ENCODE measurements at places on chromosomes 7 and 10.

DNA sequence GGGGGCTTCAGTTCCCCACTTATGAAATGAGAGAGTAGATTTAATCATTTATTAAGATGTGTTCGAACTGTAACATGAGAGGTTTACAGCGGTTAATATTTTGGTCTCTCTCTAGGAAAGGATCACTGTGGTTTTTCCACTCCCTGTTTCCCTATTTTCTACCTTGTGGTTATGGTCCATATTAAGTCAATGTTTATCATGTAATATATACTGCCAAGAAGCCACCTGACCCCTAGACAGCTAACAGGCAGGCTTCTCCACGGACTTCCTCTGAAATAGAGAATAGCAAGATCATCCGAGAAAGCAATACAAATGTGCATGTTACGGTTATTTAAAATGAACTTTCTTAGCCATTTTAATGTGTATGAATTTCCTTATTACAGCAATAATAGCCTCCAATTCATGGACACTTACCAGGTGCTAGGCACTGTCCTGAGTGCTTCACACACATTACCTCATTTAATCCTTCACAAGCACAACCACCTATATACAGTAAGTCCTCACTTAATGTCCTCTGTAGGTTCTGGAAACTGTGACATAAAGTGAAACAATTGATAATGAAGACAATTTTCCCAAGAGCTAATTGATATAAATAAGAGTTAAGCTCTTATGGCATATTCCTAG lies 835 bp upstream of the COL28A1 start:
- DNase-seq, result no peak

GRCh38 chr7:87816389-87816788 lies 59.8 kb downstream of the SLC25A40 start:
- no peak for DNase-seq

DNA sequence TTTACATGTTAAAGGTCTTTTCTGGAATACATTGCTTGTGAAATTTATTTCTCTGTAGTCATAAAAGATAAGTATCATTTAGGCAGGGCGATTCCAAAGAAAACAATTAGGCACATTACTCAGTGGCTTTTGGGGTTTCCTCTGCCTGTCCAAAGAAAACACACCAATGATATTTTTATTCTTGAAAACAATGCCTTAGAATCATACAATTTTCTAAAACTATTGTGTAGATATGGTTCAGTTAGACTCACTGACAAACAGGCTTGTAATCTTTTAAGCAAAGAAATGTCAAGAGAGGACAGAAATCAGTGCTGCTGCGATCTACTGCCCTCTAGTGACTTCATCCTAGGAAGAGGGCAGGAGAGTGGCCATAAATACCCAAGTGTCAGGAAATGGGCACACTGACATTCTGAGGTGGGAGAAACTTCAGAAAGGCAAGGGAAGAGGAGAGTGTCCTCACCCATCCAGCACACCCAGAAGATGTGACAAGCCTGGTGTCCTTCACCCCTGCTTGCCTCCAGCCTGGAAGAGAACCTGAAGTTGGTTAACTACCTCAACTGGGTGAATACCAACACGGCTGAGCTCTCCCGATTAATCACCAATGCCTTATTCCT lies 120.5 kb downstream of the GALNT11 start:
- peak; percentile 54 for DNase-seq

DNA sequence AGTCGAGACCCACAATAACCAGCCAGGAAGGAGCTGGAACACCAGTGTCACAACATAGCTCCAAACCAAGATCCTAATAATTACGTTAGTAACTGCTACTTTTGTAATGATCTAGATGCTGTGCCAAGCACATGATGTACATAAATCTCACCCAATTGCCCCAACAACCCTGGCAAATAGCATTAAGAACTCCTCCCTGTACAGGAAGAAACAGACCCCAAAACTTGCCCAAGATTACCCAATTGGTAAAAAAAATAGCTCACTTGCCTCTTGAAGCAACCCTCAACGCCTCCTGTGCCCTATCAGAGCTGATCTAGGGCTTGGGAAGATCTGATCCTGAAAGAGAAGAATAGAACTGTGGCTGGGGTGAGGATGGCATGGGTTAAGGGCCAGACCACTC lies 628.7 kb upstream of the AUTS2 start:
- DNase-seq, result no peak

GRCh38 chr7:128102490-128103291 lies 71.5 kb upstream of the LRRC4 start:
- DNase-seq, result no peak

GRCh38 chr10:29860166-29860565 lies 199.2 kb downstream of the JCAD start:
- peak; percentile 77 for DNase-seq

GRCh38 chr10:119871881-119872609 lies 598 bp downstream of the MCMBP start:
- peak; percentile 51 for DNase-seq

- DNase-seq, result peak; percentile 25
Measured at GRCh38 chr10:79238606-79239005, 108.7 kb upstream of the PPIF start.

- no peak for DNase-seq
Measured at GRCh38 chr7:28211006-28211405, 30.4 kb upstream of the JAZF1 start.

DNA sequence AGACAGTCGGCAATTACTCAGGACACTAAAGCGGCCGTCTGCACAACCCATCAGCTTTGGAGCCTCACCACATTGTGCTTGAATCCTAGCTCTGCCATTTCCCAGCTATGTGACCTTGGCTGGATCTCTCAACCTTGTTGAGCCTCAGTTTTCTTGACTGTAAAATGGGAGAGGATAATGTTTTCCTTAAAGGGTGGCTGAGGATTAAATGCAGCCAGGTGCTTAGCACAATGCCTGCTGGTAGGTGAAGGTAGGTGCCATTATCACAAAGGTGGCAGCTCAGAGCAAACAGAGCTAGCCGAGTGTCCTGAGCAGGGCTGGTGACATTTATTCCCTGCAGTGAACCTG lies 508.5 kb upstream of the ZMIZ1 start:
- DNase-seq, result no peak

GRCh38 chr10:129134371-129134770 lies 332.7 kb upstream of the MGMT start:
- no peak for DNase-seq

- no peak for DNase-seq
Measured at GRCh38 chr7:4006687-4007086, 675.4 kb upstream of the FOXK1 start.

GRCh38 chr7:65475734-65476319 lies 102.2 kb downstream of the ZNF92 start:
- DNase-seq, result no peak

DNA sequence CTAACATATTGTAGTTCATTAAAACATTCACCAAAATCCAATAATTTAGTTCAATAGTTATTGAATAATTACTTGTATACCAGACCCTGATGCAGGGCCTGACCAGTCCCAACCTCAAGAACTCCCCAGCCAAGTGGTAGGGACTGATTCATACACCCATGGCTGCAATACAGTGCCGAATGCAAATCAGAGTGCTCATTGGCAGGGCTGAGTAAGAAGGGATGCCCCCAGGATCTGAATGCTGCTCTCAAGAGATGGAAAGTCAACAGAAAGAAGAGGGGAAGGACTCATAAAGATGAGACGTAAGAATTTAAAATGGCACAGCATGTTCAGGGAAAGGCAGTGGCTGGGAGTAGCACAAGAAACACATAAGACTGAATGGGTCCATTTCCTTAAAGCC lies 29.9 kb downstream of the ZNF438 start:
- DNase-seq, result no peak

DNA sequence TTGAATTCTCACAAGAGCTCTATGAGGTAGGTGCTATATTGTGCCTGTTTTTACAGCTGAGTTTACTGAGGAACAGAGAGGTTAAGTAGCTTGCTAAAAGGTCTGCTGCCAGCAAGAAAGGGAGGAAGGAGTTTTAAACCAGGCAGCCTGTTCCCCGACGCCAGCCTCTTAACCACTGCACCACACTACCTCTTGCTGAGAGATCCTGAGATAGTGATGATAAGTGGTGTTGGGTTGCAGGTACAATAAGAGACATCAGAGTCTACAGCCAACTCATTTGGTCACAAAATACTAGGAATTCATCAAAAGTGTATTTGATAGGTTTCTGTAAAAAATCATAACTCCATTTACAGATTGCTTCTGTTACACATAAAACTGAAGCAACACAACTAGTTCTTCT lies 8.0 kb downstream of the CCDC71L start:
- no peak for DNase-seq

- no peak for DNase-seq
Measured at GRCh38 chr10:133156674-133157579, 3.1 kb upstream of the KNDC1 start.

GRCh38 chr10:124641282-124642087 lies 102.7 kb downstream of the FAM53B start:
- peak; percentile 36 for DNase-seq

DNA sequence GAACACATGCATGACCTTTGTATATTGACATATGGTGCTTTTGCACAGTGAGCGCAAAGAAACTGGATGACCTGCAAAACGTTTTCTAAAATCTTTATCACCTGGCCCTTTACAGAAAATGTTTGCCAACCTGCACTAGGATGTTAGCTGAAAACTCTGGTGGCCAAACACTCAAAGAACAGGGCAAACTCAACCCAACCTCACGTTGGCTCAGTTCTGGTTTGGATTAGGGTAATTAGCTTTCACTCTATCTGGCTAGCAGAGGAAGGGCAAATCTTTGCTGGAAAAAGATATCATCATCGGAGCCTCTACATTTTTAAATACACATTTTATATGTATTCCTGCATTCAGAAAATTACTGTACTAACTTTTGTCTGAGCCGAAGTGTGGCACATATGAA lies 688.9 kb downstream of the PHTF2 start:
- DNase-seq, result no peak

- no peak for DNase-seq
Measured at GRCh38 chr10:122239578-122240257, 31.4 kb upstream of the BTBD16 start.

- peak; percentile 27 for DNase-seq
Measured at GRCh38 chr7:15326044-15326644, 235.7 kb downstream of the AGMO start.

DNA sequence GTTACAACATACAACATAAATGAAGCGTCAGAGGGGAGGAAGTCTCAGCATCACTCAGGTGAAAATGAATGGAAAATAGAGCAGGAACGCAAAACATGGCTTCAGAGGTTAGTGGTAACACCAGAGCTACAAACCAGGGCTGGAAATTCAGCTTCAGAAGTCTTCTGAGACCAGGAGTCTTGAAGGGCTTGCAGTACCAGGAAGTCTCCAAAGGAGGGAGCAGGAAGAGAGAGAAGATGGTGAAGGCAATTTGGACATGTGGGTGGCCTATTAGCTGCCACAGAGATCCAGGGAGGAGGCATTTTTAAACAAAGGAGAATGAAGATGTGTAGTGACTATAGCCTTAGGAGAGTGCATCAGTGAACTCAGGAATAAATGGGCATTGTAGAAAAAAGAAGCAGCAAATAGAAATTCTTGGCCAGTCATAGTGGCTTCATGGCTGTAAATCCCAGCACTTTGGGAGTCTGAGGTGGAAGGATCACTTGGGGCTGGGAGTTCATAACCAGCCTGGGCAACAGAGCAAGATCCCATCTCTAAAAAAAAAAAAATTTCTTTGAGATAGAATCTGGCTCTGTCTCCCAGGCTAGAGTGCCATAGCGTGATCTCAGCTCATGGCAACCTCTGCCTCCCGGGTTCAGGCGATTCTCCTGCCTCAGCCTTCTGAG lies 9.3 kb upstream of the TET1 start:
- DNase-seq, result peak; percentile 82

GRCh38 chr10:48475943-48476278 lies 129.0 kb downstream of the ARHGAP22 start:
- no peak for DNase-seq

DNA sequence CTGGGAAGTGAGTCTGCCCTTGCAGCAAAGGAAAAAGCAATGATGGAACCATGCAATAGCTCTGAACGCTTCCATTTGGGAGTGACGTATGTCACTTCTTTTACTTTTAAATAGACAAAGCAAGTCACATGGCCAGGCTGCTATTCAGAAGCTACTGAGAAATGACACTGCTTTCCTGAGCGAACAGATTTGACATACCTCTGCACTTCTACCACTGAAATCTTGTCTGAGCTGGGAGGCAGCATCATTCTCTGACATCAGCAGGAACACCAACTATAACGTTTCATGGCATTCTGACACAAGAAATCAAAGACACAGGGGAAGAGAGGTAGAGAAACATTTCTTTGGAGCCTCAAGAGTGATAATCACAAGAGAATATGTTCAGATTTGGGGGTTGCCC lies 271.1 kb downstream of the SNX13 start:
- DNase-seq, result no peak
